ENCODE measurements at places on chromosomes 3 and 15.

- DNase-seq, result no peak
Observed at GRCh38 chr15:100926971-100927756, 8.0 kb downstream of the LRRK1 start.

DNA sequence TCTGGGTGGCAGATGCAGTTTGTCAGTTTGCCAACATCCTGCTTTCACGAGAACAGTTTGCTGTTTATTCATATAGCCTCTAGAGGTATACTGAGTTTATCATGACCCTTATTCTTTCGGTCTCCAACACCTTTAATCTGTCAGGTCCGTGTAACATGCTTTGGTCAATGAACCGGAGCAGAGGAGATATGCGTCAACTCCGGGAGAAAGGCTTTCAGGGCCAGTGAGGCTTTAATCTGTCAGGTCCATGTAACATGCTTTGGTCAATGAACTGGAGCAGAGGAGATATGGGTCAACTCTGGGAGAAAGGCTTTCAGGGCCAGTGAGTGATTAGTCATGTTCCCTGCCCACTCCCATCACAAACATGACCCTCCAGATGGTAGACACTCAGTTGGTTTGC lies 16.9 kb upstream of the GPD1L start:
- no peak for DNase-seq

GRCh38 chr15:51840692-51841091 lies 11.2 kb downstream of the TMOD3 start:
- no peak for DNase-seq

- no peak for DNase-seq
Observed at GRCh38 chr15:47439146-47440111, 277.9 kb upstream of the SEMA6D start.

- DNase-seq, result peak; percentile 58
Observed at GRCh38 chr15:40192942-40193341, 32.1 kb downstream of the BUB1B start.

GRCh38 chr3:74442068-74442467 lies 172.4 kb downstream of the CNTN3 start:
- DNase-seq, result no peak

DNA sequence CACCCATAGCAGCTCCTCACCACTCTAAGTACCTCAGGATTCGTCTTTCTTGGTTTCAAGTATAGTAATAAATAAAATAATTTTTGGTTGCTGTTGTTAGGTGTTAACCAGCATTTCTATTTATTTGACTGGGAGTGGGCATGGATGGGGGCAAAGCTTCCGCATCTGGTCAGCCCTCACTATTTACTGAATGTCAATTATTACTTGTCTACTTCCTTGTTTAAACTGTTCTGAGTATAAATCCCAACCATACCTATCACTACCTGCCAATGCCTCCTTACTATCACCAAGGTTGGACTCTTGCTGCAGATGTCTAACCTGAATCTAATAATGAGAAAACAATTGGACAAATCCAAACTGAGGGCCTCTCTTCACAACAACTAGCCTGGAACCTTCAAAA lies 41.9 kb upstream of the GK5 start:
- DNase-seq, result no peak

DNA sequence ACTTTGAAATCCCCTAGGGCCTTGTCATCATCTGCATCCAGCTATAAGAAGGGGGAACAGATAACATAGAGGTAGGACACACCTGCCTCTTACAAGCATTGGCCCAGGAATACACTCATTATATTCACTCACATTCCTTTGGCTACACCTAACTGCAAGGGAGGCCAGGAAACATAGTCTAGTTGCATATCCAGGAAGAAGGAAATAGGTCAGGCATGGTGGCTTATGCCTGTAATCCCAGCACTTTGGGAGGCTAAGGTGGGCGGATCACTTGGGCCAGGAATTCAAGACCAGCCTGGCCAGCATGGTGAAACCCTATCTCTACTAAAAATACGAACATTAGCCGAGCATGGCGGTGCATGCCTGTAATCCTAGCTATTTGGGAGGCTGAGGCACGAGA lies 48.8 kb downstream of the GTPBP8 start:
- no peak for DNase-seq

Measured in GM04504 (cell line).